ENCODE measurements at places on chromosomes 7 and 10. TPM values are rescaled to one million over a fixed set of nuclear protein-coding genes. Genes with fewer than 3 reads are reported as not detected.

DKK1 gene
- 240 TPM for total RNA-seq

MUC12 gene
- total RNA-seq, result under 0.01 TPM

SKIDA1 gene
- total RNA-seq, result 0.16 TPM

DNA sequence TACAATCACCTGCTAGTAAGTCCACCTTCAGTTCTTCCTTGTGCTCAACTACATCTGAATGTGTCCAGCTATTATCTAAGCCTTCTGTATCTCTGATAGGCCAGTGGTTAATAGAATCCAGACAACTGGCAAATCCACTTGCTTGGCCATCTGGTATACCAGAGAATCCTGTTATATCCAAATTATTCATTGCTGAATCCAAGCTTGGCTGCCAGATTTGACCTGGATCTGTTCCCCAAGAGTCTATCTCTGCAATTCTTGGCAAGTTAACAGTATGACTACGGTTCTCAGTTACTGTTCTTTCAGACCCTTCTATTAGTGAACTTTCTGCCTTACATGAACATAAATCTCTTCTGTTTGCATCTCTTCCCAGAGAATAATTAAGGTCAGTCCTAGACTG lies 154.6 kb upstream of the TARP start:
- DNase-seq, result no peak
